ENCODE measurements at places on chromosomes 2 and 18.

DNA sequence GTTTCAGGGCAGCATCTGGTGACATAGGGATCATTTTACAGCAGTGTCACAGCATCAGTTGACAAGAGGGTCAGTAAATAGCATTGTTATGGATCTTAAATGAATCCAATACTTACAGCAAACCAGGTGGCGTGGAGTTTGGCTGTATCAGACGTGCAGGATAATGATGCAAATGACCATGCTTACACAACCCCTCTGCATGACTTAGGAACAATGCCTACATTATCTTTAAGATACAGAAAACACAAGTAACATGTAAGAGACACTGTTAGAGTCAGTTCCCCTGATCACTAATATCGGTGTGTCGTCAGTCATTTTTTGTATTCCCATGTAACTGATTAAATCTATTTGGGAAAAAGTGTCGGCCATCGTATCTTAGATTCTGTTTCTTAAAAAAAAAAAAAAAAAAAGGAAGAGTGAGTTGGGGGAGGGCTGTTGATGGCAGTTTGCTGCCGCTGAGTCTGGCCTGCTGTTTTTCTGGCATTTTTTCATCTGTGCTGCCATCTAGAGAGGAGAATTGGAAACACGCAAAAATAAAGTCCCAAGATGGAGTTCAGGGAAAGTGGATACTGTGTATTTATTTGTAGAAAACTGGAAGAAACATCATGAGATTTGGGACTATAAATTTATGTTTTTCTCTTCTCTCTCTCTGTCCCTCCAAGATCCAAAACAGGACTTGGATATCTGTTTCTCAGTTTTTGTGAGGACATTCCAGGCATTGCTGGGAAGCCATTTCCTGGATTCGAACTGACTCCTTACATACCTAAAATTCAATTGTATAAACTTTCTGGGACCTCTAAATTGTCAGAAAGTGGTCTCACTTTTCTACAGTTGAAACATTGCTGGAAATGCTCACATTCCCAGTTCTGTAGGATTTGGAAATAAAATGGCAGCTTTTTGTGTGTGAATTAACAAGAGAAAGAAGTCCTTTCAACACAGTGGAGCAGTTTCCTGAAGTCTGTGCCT lies 60.3 kb upstream of the AGPS start:
- peak; percentile 87 for DNase-seq

GRCh38 chr2:102057502-102058292 lies 65.9 kb downstream of the IL1R2 start:
- DNase-seq: no peak

DNA sequence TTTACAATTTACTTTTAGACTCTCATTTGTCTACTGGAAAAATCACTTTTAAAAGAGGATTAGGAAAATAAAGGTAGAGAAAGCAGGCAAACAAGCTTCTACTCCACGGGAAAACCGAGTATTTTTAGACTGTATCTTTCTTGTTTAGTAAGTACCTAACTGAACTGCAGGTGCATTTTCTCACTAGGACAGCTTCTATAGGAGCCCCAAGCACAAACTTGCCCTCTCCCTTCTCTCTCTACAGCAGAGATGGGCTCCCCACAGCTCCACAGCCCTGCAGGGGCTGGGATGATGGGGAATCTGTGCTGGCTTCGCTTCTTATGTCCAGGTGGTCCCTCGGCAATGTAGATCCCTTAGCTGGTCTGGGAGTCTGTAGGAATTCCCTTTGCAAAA lies 16.2 kb downstream of the PSTPIP2 start:
- no peak for DNase-seq

DNA sequence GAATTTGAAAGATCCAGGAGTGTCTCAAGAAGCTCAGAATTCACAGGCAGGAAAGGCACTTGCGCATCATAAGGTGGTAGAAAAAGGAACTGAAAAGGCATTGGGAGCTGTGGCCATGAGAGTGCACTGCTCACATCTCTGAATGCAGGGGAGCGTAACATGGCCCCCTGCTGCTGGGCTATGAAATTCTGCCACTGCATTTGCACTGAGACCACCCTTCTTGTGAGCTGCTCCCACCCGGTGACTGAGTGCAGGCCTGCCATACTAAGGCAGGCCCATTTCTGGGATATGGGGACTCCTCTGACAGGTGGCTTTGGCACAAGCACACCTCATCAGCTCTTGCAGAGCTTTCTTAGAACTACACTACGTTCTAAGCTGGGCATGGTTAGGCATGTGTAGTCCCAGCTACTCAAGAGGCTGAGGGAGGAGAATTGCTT lies 25.3 kb upstream of the STARD7 start:
- peak; percentile 67 for DNase-seq

GRCh38 chr2:195590861-195591205 lies 66.2 kb upstream of the SLC39A10 start:
- no peak for DNase-seq

- DNase-seq: peak; percentile 85
Measured at GRCh38 chr18:46097801-46098615, at the start of gene ATP5F1A. Gene ATP5F1A (minus strand): TSS chr18:46098296. CDS start chr18:46098231, 65 bp downstream.

GRCh38 chr2:207830778-207831438 lies 61.2 kb upstream of the FZD5 start:
- no peak for DNase-seq

DNA sequence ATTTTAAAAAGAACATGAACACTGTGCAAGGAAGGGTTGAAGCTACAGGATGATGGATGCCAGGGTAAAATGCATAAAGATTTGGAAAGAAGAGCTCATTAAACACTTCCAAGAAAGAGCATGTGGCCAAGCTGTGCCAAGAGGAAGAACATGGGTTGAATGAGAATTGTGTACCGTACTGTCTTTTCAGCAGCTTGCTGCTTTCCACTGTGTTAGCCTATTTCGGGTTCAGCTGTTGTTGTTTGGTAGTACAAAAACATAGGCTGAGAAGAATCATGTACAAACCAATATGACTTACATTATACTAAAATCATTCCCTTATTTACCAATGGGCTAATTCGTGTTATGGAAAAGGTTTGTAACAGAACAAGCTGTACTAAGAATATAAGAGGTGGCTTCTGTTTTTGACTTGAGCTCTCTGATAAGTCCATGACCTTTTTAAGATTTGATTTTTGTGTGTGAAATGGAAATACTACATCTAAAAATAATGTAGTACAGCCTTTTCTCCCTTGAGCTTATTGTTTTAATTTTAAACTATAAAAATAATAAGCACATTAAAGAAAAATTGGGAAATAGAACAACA lies 188.3 kb upstream of the STON1 start:
- DNase-seq: no peak

GRCh38 chr2:216702756-216703155 lies 7.4 kb upstream of the IGFBP5 start:
- DNase-seq: no peak

DNA sequence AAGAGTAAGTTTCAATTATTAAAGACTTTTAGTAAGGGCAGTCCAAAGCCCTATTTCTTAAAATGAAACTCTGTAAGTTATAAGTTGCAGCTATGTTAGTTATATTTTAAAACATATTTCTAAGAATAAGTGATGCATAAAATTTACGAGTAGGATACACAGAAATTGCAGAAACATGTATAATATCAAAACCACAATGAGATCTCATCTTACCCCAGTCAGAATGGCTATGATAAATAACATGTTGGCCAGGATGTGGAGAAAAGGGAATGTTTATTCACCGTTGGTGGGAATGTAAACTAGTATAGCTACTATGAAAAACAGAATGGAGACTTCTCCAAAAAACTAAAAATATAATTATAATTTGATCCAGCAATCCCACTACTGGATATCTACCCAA lies 201.2 kb downstream of the CBLN2 start:
- DNase-seq: no peak

GRCh38 chr18:64747803-64748202 lies 598.9 kb upstream of the LINC00305 start:
- DNase-seq: peak; percentile 17

DNA sequence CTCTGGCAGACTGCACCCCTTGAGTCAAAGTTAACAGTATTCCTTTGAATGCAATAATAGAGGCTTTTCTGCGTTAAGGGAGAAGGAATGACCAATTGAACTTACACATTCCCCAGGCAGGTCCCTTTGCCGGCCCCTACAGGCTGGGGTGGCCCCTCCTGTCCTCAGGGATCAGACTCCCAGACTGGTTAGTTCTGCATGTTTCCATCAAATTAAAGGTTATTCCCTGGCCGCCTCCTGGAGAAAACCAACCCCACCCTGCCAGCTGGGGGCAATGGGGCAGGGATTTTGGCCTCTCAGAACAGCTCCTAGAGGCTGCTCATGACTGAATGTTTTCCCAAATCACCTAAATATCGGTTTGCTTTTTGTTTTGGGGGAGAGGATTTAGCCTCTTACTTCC lies 199.6 kb downstream of the MGAT5 start:
- DNase-seq: no peak

DNA sequence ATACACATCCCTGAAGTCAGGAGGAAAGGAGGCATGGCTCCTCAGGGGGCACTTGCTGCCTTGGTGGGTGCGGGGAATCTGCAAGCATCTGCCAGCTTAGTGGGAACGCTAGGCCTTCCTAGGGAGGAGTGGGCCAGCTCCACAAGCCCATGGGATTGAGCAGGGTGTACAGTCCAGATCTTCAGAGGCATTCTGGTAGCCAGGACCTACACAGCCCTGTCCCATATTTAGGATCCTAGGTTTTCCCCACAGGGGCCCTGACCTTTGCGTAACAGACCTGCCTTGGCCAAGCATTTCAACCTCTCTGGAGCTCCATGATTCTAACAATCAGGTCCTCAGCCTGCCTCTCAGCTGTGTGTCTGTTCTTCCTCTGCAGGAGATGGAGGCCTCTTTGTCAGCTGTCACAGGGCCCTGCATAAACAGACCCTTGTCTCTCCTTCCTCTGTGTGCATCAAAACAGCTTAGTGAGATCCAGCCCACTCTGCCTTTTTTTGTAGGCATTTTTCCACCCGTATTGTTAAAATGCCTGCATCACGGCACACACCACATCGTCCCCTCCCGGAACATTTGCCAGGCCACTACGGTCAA lies 140.2 kb upstream of the NDUFV2 start:
- DNase-seq: no peak

DNA sequence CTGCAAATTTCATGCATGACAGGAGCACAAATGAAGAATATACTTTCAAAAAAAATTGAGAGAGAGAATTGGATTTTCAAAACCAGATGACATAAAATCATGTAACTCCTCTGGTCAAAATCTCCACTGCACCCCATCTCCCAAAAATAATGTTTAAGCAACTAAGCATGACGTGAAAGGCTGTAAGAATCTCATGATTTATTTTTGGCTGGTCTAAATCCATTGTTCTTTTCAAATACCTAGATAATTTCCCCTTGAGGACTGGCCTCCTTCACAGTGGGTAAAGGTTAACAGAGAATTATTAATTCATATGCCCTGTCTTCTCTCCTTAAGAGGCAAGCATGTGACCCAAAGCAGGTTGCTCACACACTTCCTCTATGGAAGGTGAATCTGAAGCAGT lies 101.5 kb upstream of the CCDC195 start:
- DNase-seq: no peak

GRCh38 chr2:168300460-168300859 lies 53.1 kb upstream of the STK39 start:
- no peak for DNase-seq

- no peak for DNase-seq
Measured at GRCh38 chr18:8617907-8618306, 8.7 kb downstream of the RAB12 start.

- no peak for DNase-seq
Measured at GRCh38 chr2:118989481-118989880, 47.5 kb downstream of the MARCO start.

- no peak for DNase-seq
Measured at GRCh38 chr18:74348581-74348980, 32.9 kb downstream of the C18orf63 start.

GRCh38 chr2:64865073-64865830 lies 123.9 kb upstream of the SLC1A4 start:
- peak; percentile 70 for DNase-seq

- DNase-seq: no peak
Measured at GRCh38 chr2:149858901-149859634, 271.5 kb upstream of the MMADHC start.

- DNase-seq: peak; percentile 59
Measured at GRCh38 chr18:47050468-47050867, 15.0 kb upstream of the ELOA2 start.

GRCh38 chr18:36496022-36496421 lies 198.5 kb downstream of the FHOD3 start:
- peak; percentile 22 for DNase-seq

DNA sequence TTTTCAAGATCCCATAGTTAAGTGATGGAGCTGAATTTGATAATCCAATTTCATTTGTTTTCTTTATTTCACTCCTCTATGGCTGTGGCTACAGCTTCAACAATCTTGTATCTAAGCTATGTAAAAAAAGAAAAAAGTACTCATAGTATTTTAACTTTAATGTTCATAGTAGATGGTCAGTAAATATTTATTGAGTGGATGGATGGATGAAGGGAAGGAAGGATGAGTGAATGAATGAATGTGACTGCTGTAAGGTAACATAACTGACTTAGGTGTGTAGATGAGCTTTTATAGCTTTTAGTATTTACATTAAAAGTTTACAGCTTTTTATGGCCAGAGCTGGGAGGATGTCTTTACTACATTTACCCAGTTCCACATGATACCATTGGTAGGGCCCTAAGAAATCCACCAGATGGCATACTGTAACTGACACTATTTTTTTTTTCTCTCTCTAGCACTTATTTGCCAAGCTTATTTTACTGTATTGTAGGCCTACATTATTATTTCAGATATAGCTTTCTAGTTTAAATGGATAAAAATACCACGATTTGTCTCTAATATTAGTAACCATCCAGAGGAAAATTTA lies 13.4 kb upstream of the HRH4 start:
- DNase-seq: peak; percentile 16

- DNase-seq: no peak
Measured at GRCh38 chr2:168378960-168379669, 77.0 kb upstream of the CERS6 start.

- DNase-seq: peak; percentile 81
Measured at GRCh38 chr2:38274286-38275276, 102.5 kb downstream of the ATL2 start.

- no peak for DNase-seq
Measured at GRCh38 chr18:76874642-76875389, 52.5 kb downstream of the ZNF236 start.

- DNase-seq: no peak
Measured at GRCh38 chr2:56376699-56377665, 193.2 kb downstream of the CCDC85A start.

DNA sequence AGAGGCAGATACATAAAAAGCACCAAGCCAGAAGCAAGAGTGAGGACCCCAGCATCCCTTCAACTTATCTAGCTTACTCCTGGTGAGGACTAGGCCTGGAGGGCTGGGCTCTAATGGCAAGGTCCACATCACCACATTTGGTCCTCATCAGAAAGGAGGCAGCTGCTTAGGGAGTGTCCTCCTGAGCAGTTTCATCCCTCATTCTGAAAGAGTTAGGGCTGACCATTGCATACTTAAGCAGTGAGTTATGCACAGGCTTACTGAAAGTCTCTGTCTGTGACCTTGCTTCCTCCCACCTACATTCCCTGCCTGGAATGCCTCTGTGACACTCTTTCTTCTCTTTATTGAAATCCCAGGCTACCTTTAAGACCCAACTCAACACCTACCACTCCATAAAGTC lies 301.8 kb upstream of the ACVR2A start:
- DNase-seq: no peak

GRCh38 chr2:187210726-187211125 lies 237.3 kb downstream of the CALCRL start:
- DNase-seq: no peak

All from NAMALWA (cell line).